Smooth muscle cell of the brain vasculature (primary cell): ENCODE measurements at places on chromosomes 12 and 14.

DNA sequence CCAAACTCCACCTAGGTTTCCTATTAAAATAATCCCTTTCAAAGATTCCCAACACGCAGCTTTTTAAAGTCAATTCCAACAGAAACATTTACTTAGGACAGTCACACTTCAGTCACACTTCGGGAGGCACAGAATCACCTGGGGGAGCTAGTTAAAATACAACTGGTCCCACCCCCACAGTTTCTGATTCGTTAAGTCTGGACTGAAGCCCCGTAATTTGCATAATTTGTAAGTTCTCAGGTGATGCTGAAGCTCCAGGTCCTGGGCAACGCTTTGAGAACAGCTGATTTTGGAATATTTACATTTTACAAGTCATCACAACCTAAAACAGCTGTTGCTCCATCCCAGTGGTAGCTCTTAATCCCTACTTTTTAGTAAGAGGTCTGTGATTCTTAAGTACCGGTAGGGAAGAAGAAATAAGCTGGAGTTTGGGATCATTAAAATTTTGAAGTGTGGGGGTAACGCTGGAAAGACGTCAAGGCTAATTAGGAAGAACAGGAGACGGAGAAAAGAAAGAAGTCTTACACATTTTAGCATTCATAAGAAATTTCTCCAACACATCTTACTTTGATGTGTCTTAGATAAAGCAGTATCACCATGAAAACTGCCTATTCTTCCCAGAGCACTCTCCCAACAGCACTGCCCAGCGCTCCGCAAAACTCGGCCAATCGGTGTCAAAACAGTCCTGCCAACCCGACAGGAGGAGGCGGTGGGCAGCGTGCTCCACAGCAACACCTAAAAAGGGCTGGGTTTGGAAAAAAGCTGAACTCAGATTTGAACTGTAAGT lies 1.1 kb downstream of the IPO8 start:
- DNase-seq, result no peak

DNA sequence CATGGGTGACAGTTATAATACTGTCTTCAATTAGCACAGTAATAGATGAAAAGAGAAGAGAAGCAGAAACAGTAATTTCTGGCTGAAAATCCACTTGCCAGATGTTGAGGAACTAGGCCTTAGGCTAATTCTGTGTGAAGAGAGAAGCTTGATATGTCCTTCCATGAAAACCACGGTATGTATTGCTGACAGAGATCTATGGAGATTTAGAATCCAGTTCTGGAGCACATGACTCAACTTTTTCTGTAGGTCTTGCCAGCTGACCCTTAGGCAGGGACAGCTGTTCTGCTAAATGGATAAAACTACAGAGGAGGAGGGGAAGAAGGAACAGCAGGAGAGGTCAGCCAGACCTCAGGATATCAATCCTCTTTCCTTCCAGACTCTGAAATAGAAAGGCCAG lies 211.5 kb downstream of the PRKD1 start:
- no peak for DNase-seq

GRCh38 chr14:54189333-54189732 lies 207.5 kb upstream of the CDKN3 start:
- DNase-seq, result no peak

- no peak for DNase-seq
Measured at GRCh38 chr14:88069677-88070076, 64.7 kb downstream of the GPR65 start.

- no peak for DNase-seq
Measured at GRCh38 chr12:123889848-123890535, 82.6 kb downstream of the CCDC92 start.

DNA sequence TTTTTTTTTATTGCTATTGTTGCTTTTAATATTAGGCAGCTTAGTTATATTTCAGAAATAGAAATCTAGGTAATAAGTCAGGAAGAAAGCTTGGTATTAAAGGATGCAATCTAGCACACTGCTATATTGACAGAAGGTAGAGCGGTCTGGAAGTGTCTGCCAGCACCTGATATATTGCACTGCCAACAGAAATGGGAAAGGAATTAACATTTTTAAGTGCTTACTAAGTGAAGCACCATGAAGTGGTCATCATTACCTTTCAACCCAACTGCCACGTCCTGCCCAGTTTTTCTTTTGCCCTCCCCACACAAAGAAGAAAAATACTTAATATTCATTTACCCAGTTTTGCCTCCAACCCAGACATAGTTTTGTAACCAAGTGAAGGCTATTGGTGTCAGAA lies 163.5 kb downstream of the KITLG start:
- DNase-seq, result no peak
